COR-L47 (cell line): ENCODE measurements at places on chromosomes 6 and 20.

DNA sequence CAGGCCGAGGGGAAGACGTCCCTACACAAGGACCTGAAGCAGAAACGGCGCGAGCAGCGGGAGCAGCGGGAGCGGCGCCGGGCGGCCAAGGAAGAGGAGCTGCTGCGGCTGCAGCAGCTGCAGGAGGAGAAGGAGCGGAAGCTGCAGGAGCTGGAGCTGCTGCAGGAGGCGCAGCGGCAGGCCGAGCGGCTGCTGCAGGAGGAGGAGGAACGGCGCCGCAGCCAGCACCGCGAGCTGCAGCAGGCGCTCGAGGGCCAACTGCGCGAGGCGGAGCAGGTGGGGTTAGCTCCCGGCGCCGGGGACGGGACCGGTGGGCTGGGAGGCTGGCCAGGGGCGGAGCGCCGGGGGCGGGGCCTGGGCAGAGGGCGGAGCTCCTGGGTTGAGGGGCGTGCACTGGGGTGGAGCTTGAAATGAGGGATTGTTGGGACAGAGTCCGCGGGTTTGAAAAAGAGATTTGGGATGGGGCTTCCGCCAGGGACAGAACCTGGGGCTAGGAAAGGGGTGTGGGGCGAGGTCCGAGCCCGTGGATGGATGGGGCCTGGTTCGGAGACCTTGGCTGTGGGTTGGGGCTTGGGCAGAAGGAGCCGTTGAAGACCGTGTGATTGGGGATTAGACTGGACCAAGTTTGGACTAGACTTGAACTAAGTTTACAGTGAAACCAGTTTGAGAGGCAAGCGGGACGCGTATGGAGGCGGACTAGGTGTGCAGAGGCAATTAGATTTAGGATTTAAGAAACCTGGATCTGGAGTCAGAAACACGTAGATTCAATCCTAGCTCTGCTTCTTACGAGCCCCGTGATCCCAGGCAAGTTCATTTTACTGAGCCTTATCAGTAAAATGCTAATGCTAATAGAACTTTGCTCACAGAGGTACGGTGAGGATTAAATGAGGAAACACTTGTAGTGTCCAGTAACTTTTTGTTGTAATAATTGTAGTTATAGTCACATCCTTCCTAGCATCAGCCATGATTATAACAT lies 20.9 kb downstream of the DEF6 start:
- DNase-seq, result peak; percentile 41

DNA sequence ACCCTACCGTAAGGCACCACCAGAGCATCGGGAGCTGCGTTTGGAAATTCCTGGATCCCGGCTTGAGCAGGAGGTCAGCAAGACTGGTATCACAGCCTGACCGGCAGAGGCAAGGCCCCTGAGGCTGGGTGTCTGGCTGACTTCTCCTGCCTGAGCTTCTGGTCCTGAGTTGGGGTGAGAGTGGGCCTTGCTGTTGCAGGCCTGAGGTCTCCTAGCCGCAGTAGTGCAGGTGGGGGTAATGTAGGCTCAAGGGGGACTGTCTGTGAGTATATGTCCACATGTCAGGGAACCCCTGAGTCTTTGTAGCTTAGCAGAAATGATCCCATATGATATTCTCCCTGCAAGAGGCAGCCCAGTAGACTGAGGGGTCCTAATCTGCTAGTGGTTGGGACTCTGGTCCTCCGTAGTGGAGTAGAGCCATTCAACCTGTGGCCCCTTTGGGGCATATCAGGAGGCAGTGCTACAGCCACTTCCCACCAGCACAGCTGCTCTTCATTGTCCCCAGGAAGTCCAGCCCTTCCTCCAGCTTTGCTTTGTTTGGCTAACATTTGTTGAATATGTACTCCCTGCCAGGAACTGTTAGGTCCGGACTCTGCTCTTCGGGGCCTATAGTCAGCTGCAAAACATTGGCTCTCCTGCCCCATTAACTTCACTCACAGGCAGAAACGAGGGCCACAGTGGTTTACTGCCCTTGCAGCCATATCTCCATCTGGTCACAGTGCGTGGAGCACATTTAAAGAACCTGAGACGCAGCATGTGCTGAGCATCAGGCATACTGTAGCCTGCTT lies 10.9 kb downstream of the LRRC73 start:
- no peak for DNase-seq

DNA sequence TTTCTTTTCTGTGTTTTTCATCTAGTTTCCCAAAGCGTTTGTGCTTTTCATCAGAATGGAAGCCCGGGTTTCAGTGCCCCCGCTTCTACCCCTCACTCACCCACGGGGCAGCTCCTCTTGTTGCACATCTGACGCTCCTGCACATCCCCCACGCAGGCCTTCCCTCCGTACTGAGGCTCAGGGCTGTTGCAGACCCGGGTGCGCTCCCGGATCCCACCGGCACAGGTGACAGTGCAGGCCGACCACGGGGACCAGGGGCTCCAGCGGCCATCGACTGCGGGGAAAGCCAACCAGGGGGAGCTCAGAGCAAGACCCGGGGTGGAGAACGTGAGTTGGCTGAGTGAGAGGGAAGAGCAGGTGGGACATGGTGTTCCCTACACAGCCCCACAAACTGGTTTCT lies 19.0 kb downstream of the THBS2 start:
- no peak for DNase-seq

GRCh38 chr6:90938122-90938521 lies 351.2 kb upstream of the MAP3K7 start:
- no peak for DNase-seq

DNA sequence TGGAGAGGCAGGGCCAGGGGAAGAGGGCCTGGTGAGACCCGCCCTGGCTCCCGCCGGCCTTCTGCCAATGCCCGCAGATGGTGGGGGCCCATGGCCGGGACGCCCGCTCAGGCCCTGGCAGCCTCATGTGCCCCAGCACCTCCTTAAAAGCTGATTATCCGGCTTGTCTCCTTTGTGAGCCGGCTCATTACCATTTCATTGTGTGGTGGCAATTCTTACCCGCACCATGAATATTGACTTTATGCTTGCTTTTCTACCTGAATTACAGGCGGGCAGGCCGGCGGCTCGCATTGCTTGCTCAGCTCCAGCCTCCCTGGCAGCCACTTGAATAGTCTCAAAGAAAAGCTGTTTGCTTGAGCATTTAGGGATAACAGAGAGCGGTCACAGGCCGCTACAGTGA lies 120.0 kb upstream of the JAG1 start:
- DNase-seq, result peak; percentile 23

DNA sequence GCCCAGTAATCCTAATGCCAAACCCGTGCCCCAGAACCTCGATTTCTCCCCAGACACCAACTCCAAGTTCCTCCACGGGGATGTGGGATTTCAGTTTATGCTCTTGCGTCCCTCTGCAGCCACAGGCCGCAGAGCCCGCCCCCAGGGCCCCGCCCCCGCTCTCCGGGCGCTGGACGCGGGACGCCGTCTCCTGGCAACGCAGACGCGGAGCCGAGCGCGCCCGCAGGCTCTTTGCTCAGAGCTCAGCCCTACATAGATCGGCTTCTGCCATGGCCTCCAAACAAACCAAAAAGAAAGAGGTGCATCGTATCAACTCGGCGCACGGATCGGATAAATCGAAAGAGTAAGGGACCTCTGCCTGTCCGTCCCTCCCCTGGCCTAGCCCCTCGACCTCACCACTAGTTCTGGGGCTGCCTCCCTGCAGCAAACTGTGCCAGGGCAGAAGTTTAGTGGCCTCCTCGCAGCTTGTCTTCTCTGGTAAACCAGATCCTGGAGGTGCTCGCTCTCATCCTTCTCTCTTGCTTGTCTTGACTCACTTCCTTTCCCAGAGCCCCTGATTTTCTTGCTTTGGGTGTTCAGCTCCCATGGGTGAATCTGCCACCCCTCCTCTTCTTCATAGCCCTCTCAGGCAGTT lies at the start of gene ADGB:
Gene ADGB (plus strand): TSS at position 201 of the 634 bp plus-strand sequence. CDS start 69 bp downstream, at position 270.
- peak; percentile 0 for DNase-seq

GRCh38 chr6:134240665-134241431 lies 77.1 kb downstream of the SGK1 start:
- no peak for DNase-seq

GRCh38 chr20:23140991-23141390 lies 54.9 kb upstream of the CD93 start:
- no peak for DNase-seq

DNA sequence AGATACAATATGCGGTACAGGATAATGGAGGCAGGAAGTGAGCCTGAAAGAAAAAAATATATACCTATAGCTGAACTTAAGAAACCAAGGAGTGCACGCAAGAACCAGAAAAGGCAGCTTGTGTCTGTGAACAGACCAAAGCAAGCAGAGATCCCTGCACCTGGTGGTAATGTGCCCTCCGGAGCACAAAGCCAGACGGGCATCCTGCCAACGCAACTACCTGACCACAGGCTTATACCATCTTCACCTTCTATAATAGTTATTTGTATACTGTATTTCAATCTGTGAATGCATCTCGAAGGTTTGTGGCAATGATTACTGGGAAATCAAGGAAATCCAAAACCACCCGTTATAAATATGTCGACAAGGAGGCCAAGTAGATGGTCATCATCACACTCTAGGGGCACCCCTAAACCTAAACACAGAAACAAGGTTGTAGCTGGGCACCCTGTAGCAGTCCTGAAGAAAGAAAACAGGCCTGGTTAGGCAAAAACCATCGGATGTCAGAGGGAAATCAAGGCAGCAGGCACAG lies 801 bp downstream of the FBXL4 start:
- peak; percentile 73 for DNase-seq

DNA sequence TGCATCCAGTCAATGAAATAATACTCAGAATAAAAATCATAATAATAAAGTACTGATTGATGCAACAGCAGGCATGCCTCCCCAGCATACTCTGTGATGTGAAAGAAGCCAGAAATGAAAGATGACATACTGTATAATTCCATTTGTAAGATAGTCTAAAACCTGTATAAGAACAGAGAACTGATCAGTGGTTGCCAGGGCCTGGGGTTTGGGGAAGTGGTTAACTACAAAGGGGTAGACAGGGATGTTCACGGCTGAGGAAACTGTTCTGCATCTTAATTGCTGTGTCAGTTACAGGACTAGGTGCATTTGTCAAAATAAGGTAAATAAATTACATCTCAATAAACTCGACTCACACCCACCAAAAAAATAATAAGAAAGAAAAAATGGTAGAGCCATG lies 81.3 kb upstream of the BMP2 start:
- DNase-seq, result no peak

GRCh38 chr6:151004383-151005024 lies 139.0 kb downstream of the MTHFD1L start:
- DNase-seq, result peak; percentile 78

DNA sequence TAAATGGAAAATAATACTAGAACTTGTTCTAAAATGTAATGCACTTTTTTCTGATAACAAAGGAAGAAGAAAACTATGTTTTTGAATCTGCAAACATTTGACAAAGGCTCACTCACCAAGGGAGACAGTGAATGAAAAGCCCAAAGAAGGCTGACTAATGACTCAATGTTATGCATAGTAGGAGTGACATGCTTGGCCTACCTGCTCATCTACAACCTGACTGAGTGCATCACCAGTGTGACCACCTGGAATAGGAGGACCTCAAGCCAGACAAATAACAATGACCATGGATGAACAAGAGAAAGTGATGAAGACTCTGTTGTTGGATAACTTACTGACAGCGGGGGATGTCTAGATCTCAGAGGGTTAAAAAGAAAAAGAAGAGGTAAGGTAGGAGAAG lies 157.2 kb downstream of the SIM1 start:
- no peak for DNase-seq

- DNase-seq, result no peak
Observed at GRCh38 chr6:15682965-15683822, 20.4 kb upstream of the DTNBP1 start.

- DNase-seq, result no peak
Observed at GRCh38 chr6:159311618-159312017, 142.4 kb downstream of the FNDC1 start.

- DNase-seq, result no peak
Observed at GRCh38 chr6:169048865-169049205, 204.8 kb downstream of the THBS2 start.

DNA sequence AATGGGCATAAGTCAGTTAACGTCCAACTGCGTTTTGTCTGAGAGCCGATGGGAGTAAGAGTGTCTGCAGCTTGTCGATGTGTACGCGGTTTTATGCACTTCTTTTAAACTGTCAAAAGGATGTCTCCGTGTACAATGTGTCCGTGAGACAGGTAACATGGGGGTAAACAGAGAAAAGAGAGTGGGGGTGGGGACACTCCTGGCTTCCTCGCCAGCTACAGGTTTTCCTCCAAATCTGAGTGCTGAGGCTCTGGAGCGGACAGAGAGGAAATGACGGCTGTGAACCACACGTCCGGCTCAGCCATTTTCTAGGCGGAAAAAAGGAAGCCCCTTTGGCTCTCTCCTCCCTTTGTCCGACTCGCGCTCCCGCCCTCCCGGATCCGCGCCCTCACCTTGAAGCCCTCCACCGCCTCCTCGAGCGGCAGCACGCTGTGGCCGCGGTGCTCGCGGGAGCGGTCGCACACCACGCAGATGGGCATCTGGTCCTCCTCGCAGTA lies 916 bp downstream of the TRIM27 start:
- peak; percentile 35 for DNase-seq

DNA sequence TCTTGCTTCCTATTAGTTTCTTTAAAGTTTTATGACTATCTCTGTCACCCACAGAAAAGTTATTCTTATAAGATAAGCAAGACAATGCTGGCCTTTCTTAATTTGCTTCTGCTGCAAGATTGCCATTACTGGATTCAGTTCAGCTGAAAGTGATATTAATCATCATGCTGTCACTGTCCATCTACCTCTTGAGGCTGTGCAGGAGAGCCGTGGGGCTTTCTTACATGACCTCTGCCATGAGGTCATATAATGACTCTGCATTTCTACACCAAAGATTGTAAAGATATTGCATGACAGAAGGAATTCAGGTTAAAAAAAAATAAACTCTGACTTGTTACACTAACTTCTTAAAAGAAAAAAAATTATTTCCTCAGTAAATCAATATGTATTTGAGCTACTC lies 106.9 kb downstream of the TRDN start:
- no peak for DNase-seq

- DNase-seq, result peak; percentile 73
Observed at GRCh38 chr20:46308258-46309157, at the start of gene CDH22. Gene CDH22, minus strand, starts transcription at chr20:46308498. Its CDS starts 57,204 bp downstream, at chr20:46251294.

- DNase-seq, result no peak
Observed at GRCh38 chr20:62368392-62368975, 1.4 kb upstream of the LAMA5 start.

DNA sequence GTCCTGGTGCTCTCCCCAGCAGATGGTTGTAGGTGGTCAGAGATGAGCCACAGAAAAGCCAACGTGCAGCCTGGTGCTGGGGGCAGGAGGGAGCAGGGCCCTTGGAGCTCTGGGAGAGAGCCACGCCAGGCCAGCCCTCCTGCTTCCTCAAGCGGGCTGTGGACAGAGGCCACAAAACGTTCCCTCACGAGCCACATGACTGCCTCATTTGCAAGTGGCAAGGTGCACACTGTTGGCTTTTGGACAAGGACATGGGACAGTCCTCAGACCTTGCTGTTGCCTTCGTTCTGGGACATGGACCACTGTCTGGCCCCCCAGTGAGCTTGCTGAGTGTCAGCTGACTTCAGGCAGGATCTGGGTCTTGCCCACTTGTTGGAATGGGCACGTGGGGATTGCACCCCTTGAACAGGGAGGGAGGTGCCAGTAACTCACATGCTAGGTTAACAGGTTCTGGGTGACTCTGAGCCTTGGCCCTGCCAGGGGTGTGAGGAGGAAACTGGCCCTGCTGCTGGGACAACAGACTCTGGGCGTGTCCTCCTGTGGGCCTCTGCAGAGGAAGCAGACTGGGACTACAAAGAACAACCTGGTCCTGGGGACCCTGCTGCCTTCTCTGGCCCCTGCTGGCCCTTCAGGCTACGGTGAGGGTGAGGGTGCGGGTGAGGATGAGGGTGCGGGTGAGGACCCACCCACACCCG lies 2.6 kb downstream of the SLCO4A1 start:
- no peak for DNase-seq

GRCh38 chr6:2447931-2448330 lies 202.5 kb upstream of the GMDS start:
- DNase-seq, result no peak

GRCh38 chr20:32539817-32540675 lies 45.1 kb downstream of the NOL4L start:
- no peak for DNase-seq
